Stromal cell of bone marrow (primary cell): ENCODE measurements at places on chromosomes 13 and 19.

DNA sequence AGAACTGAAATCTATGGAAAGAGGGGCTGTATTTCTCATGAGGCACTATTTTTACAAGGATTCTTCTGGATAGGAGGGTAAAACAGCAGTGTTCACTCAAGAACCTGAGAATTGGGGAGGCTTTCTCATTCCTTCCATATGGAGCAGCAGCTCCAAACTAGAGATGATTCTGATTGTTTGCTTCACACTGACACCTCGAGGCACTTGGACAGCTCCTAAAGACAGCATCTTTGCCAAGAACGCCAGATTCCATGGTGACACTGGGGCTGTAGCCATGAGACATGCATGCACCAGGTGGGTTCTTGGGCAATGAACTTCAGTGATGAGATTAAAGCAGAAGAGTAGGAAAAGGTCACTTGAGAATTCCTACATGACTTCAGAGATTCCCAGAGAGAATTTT lies 361.5 kb upstream of the HTR2A start:
- DNase-seq: no peak

- DNase-seq: no peak
Measured at GRCh38 chr19:13869281-13869680, 7.7 kb upstream of the NANOS3 start.

GRCh38 chr19:40752257-40752781 lies 1.3 kb downstream of the SNRPA start:
- no peak for DNase-seq

GRCh38 chr13:51714663-51715168 lies 89.2 kb downstream of the DHRS12 start:
- DNase-seq: peak; percentile 54

DNA sequence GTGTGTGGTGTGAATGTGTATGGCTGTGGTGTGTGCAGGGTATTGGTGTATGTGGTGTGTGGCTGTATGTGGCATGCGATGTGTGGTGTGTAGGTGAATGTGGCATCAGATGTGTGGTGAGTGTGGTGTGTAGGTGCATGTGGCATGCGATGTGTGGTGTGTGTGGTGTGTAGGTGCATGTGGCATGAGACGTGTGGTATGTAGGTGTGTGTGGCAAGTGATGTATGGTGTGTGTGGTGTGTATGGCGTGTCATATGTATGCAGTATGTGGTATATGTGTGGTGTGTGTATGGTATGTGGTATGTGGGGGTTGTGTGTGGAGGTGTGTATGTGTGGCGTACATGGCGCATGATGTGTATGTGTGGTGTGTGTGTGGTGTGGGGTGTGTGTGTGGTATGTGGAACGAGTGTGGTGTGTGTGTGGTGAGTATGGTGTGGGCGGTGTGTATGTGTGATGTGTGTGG lies 63.4 kb downstream of the PEPD start:
- no peak for DNase-seq
